ENCODE measurements at places on chromosomes 5 and 9. TPM values are rescaled to one million over a fixed set of nuclear protein-coding genes. Genes with fewer than 3 reads are reported as not detected.

DNA sequence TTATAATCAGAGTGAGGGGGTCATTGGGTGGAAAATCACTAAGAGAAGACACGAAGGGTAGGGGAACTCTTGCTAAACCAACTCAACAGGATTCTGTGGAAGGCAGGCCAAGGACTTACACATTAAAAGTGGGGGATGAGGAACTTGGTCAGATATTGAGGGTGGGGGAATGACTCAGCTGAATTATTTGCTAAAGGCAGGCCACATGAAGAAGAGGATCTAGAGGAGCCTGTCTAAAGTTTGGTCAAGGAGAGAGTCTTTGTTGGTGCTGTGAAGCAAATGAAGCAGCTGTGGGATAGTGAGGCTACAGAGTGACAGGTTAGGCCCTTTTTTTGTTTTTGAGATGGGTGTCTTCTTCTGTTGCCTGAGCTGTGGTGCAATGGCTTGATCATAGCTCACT lies 63.9 kb upstream of the SPRY4 start:
- DNase-seq: no peak

DNA sequence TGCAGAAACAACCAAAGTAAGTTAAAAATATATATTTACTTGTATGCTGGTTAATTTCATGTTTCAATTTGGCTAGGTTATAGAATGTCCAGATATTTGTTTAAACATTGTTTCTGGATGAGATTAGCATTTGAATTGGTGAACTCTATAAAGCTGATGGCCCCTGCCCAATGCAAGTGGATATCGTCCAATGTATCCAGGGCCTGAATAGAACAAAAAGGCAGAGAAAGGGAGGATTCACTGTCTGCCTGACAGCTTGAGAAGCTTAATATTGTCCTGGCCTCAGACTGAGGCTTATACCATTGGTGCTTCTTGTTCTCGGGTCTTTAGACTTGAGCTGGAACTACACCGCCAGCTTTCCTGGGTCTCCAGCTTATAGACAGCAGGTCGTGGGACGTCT lies 446.7 kb upstream of the ACTBL2 start:
- no peak for DNase-seq

DNA sequence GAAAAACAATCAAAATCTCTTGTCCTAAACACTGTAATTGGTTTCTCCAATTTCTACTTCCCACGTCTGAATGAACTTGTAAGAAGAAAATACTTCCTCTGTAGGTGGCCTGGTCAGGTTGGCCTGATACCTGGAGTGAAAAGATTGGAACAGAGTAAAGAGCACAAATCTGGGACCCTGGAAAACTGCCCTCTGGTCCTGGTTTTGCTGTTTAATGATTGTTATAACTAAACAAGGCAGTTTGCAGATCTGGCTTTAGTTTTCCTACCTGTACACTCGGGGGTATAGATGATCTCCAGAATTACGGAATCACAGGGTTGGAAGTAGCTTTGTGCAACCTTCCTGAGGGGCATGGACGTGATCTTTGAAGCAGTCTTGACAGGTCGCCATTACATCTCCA lies 67.6 kb downstream of the ZSWIM6 start:
- DNase-seq: no peak

Gene PCDHGB3
- polyA plus RNA-seq: 2.7 TPM

Data from left lung (tissue), 14 donors.